Suppressor macrophage (primary cell): ENCODE measurements at places on chromosomes 6 and 20.

DNA sequence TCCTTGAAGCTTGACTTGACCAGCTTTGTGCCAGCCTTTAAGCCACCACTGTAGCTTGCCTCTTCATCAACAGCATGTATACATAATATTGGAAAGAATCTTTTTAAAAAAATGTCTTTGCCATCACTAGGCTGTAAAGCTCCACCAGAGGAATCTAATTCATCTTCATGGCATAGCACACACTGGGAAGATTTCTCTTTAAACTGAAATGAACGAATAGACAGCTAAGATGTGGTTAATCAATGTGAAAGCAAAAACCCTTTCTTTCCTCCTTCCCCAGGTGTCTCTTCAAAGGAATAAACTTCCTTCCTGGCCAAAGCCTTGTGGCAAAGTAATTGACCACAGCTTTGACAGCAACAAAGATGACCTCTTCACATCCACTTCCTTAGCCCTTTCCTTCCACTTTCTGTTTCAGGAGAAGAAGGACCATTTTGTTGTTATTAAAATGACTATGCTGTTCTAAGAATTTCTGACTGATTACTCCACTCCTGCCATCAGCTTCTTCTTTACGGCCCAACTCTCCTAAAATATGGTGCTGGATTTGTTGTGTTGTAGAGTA is 428.7 kb upstream of the SOX4 start:
- DNase-seq, result no peak

DNA sequence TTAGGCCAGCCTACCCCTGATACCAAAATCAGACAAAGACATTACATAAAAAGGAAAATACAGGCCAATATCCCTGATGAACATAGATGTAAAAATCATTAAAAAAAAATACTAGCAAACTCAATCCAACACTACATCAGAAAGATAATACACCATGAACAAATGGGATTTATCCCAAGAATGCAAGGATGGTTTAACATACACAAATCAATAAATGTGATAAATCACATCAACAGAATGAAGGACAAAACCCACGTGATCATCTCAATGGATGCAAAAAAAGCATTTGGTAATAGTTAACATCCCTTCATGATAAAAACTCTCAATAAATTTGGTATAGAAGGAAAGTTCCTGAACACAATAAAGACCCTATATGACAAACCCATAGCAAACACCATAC is 63.8 kb downstream of the SLC22A2 start:
- DNase-seq, result no peak

- no peak for DNase-seq
These were observed 41.5 kb downstream of the FHL5 start for GRCh38 chr6:96604420-96604819.

DNA sequence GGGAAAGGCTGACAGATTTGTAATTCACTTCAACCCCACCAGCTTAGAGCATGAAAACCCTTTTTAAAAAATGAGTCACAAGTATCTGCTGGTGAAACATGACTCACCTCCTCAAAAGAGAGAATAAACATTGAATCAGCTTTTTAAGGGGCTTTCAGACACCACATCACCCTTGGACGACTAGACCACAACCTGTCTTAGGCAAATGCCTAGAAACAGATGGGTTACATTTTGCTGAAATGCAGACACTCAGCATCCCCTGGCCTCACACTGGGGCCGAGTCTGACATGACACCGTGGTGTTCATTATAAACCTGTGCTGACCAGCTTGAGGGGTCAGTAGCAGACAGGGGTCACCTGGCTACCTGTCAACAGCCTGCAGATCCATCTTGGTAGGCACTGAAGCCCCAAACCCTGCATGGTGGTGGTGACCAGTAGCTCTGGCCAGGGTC is 175.3 kb upstream of the CST7 start:
- DNase-seq, result peak; percentile 30

- no peak for DNase-seq
These were observed 3.6 kb upstream of the BPIFB1 start for GRCh38 chr20:33279261-33279910.

DNA sequence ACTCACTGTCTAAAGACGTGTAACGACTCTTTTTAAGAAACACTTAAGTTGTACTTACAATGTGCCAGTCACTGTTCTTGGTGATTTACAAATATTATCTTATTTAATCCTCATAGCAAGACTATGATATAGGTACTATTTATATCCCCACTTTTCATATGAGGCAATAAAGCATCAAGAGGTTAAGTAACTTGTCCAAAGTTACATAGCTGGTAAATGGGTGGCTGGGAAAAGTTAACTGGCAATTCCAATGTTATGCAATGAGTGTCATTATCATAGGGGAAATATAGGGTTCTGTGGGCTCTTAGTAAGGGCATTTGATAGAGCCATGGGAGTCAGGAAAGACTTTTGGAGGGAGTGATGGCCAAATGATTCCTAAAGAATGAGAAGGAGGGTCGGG is 21.4 kb upstream of the RIPOR2 start:
- no peak for DNase-seq

GRCh38 chr6:2957696-2958330 is 13.6 kb downstream of the SERPINB6 start:
- DNase-seq, result no peak

GRCh38 chr6:109008537-109009235 is 86.0 kb downstream of the SESN1 start:
- DNase-seq, result peak; percentile 65
